ENCODE measurements at places on chromosomes 7 and 10.

GRCh38 chr7:95479992-95480624, 5.6 kb upstream of the ASB4 start:
- no peak for DNase-seq

- no peak for DNase-seq
These were observed 63.5 kb downstream of the CAMK1D start for GRCh38 chr10:12412666-12413368.

DNA sequence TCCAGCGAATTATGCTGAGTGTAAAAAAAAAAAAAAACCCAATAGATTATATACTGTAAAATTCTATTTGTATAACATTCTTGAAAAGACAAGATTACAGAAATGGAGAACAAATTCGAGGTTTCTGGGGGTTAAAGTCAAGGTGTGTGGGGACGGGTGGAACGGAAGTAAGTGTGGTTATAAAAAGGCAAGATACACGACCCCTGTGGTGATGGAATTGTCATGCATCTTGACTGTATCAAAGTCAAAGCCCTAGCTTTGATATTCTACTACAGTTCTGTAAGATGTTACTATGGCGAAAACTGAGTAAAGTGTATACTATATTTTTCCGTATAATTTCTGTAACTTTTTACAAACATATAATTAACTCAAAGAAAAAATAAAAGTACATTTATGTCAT, 718.2 kb upstream of the PCDH15 start:
- DNase-seq: no peak

- DNase-seq: no peak
These were observed 23.7 kb downstream of the TSPAN14 start for GRCh38 chr10:80477813-80478212.

DNA sequence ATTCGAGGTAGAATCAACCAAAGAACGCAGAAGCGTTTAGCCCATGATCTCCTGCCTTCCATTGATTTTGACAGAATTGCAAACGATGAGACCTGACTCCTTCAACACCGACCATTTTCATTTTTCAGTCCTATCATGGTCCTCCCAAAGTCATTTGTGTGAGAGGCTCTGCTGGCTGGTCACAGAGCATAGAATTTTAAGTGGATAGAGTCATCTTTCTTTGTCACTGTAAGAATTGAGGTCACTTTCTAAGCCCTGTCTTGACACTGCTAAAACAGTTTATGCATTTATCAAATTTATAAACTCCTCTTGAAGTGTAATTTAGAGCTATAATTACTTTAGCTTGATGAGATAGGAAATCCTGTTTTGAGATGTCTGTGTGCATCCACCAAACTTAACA, 72.0 kb downstream of the UBE3C start:
- DNase-seq: no peak

- DNase-seq: no peak
These were observed 583.5 kb downstream of the SDK1 start for GRCh38 chr7:3884543-3884942.

GRCh38 chr10:60611291-60611747, 167.0 kb upstream of the CDK1 start:
- DNase-seq: no peak

- no peak for DNase-seq
These were observed 525.4 kb downstream of the TFEC start for GRCh38 chr7:115505136-115505535.

GRCh38 chr7:141045842-141046620, 27.8 kb upstream of the TMEM178B start:
- DNase-seq: no peak

DNA sequence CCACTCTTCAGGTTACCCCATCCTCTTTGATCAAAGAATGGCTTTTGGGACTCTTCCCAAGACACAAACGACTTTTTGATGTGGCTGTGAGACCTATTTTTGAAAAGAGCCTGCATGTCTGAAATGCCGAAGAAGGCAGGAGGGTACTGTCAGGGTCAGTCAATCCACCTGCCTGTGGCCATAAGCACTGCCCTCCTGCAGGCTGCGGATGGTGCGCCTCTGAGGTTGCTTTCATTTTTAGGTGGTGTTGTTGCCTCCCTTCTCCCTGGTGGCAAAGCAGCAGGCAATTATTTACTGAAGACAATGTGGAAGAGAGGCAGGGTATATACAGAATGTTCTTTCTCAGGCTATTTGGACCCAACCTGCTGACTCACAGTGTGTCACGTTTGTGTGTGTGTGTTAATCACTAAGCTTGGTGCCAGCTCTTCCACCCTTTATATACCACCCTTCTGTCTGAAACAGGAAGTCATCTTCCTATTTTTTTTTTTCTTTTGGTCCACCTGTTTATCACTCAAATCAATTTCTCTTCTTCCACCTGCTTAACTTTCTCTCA, 1421.2 kb upstream of the CELF2 start:
- no peak for DNase-seq

GRCh38 chr10:89069589-89069988, 79.0 kb downstream of the FAS start:
- no peak for DNase-seq

Measured in vagina (tissue), 2 donors.